ENCODE measurements at places on chromosomes 1 and 21.

DNA sequence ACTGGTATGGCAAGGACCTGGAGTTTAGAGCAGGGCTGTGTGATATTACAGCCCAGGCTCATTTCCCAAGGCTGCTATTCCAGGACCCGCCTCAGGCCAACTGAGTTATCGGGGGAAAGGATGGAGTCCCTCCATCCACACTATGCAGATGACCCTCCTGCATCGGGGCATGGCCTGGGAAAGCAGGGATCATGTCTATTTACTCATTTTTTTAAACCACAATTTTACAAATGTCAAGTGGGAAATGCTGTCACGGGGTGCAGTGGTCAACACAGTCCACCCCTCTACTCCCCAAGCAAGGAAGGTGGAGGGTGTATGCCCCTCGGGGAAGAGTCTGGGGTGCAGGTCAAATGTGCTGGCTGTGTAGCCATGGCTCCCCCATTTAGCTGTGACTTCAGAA lies 6.1 kb upstream of the CLEC20A start:
- no peak for DNase-seq

GRCh38 chr21:35314857-35315582 lies 265.9 kb upstream of the RUNX1 start:
- no peak for DNase-seq

DNA sequence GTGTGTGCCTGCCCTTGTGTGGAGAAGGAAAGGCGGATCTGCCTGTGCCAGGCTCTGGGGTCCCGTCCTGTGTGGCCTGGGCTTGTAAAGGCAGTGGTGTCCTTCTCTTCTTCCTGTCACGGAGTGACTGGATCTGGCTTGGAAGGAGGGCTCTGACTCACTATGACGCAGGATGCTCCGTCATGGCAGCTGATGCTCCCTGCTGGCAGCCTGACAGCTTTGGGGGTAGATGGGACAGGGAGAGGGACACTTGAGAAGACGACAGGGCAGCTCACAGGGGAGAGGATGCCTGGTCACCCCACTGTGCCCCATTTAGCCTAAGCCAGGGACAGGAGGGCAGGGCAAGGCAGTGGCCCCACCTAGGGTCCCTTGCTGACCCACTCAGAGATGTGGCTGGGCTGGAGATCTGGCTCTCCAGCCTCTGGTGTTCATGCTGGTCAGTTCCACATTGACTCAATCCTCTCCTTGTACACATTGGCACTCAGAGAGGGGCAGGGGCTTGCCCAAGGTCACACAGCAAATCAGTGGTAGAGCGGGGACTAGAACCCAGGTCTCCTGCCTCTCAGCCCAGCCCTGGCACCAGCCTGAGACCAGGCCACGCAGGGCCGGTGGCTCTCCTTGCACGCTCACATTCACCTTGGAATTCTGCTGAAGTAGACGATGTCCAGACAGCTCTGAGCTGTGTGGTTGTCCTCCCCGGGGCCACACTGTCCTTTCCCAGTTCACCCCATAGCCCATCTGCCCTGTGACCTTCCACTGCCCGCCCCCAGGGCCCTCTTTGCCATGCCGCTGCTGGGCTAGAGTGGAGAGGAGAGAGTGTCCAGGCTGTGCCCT lies 2.8 kb upstream of the FAM131C start:
- DNase-seq = no peak

GRCh38 chr1:54894271-54894670 lies 7.3 kb upstream of the DHCR24 start:
- no peak for DNase-seq

DNA sequence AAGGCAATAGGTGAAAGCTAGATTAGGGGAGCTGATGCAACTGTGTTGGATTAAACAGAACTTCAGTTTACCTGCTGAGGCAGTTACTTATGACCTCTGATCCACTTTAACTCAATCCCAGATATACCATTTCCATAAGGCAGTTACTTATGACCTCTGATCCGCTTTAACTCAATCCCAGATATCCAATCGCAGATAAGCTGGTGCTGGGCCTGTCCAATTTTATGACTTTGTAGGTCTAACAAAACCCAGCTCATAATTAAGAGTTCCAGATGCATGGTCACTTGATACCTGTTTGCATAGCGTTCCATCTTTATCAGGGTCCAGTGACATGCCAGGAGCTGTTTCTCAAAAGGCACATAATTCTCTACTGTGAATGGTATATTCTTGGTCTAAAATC lies 396.0 kb downstream of the AGBL4 start:
- no peak for DNase-seq

DNA sequence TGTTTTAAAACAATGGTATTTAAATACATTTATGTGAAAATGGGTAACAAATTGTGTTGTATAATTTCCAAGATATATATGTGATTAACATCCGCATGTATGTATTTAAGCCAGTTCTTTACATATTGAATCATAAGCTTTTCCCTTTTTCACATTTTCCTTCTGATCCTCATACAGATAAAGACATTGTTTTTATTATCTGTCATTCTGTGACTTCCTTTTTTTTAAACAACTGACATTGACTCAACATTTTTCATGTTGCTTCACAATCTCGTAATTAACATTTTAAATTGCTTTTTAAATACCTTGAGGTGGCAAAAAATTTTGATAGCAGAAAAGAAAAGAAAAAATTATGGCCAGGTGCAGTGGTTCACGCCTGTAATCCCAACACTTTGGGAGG lies 1.4 kb downstream of the STXBP3 start:
- DNase-seq = no peak

DNA sequence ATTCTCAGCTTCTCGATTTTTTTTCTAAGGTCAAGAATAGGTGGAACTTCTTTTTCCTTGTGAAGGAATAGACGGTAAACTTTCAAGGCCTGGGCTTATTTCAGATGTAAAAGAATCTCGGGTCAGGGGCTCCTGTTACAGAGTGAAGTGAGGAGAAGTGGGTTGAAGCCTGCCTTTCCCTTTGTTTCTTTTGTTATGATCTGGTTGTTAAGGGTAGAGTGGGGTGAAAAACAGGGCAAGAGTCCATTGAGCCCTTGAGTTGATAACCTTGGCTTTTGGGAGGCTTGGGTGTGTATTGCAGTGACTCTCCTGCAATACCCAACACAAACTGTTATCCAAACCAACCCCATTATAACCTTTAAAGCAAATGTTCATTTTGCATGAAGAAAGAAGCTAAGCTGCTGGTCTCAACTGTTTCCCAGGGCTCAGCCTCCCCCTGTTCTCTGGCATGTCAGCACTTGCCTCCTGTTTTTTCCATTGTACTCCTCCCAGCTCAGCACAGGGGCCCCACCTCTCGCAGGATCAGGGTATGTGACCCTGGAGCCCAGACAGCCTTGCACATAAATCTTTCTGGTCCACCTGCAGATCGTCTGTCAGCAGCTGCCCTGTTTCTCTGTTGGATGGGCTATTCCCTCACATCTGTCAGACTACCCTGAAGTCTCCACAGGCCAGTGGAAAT lies 102.4 kb downstream of the CACHD1 start:
- no peak for DNase-seq

- no peak for DNase-seq
These were observed 82.3 kb downstream of the DENND1B start for GRCh38 chr1:197692965-197693364.

- no peak for DNase-seq
These were observed 11.7 kb downstream of the CAPN9 start for GRCh38 chr1:230758709-230759368.

DNA sequence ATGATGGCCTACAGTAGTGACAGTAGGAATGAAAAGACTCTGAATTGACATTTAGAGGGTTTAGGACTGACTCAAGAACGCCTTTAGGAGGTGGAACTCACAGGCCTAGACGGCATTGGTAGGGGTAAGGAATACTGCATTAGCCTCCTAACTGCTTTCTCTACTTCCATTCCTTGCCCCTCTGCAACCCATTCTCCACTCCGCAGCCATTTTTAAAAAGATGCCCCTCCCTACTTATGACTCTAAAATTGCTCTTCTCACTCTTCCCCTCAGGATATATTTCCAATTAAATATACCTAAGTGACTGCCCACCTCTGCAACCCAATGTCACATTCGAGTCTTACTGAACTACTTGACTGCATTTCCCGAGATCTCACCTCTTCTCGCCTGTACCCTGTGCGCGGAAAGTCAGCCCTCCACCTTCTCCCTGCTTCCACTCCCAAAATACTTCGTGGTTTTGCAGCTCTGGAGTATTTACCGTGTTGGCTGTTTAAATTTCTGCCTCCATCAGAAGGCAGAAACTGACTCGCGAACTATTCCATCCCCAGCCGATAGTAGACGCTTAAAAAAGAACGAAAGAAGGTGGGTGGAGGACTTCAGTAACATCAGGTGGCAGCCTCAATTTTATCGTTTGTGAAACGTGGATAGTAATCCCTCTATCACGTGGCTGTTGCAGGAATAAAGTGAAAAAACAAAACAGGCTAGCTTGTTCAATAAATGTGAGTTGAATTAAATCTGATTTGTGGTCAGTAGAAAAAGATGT lies 1.1 kb upstream of the YBX1 start:
- no peak for DNase-seq

GRCh38 chr1:176049582-176049981 lies 157.5 kb downstream of the COP1 start:
- no peak for DNase-seq

- no peak for DNase-seq
These were observed 18.8 kb downstream of the RGS13 start for GRCh38 chr1:192654591-192655251.

DNA sequence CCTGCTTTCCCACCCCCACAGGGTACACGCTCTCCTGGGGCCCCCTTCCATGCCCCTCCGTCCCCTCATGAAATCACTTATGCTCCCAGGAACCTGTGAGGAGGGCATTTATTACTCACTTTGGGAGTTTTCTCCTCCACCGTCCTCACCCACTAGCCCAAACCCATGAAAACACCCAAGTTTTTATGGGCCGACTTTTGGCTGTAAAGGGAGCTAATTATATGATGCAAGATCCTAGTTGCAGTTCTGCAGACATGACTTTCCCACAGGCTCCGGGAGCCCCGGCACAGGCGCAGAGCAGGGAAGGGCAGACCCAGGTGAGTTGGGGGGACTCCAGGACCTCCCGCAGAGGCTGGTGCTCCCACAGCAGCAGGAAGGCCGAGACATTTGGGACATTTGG lies 29.7 kb downstream of the EPHA2 start:
- no peak for DNase-seq

DNA sequence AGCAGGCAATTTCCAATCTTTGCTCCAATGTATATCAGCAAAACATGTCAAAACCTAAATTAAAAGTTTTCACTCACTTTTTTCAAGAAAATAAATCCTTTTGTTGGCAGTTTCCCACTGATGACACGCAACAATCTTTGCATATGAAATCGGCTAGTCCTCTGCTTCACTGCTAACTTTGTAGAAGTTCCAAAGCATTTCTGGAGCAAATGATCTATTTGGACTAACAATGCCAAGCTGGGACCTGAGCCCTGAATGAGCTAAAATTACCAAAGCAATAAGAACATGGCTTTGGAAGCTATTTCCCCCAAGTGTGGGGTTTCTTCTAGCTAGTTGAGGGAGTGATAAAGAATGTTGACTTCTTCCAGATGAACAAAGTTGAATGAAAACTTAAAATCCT lies 5.1 kb downstream of the BEND5 start:
- no peak for DNase-seq

DNA sequence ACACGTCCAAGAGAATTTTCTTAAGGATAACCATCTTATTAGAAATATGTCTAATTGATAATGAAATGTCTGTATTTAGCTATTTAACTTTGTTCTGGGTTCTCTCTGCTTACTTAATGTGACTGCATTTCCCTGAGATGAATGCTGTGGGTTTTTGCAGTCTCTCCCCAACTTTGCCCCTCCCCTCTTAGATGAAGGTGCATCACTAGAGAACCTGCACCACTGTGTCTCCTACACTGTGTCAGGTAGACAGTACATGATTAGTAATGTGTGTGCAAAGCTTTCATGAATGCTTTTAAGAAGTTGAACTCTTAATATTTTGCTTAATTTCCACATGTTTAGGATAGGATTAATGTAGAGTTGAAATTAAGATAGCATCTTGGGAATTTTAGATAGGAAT lies 51.7 kb downstream of the LRRC8D start:
- no peak for DNase-seq

DNA sequence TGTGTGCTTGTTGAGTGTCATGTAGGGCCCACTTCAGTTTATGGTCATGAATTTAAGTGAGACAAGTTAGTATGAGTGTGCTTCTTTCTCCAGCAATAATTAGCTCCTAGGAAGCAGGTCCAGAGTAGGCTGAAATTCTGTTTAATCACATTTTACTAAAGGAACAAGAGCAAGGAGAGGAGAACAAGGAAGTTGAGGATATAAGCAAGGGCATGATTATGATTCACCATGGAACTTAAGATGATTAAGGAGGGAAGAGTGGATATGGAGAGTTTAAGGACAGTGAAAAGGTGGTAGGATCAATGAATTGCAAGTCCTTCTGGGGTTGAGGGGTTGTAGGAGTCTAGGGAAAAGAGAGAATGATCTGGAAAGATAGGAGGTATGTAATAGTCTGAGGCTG lies 3.1 kb upstream of the DIPK1A start:
- no peak for DNase-seq

- no peak for DNase-seq
These were observed 99.4 kb upstream of the C1orf87 start for GRCh38 chr1:60173006-60173405.

- peak; percentile 64 for DNase-seq
These were observed 23.3 kb downstream of the TOMM20 start for GRCh38 chr1:235105051-235106043.

- no peak for DNase-seq
These were observed 4.6 kb downstream of the HCRTR1 start for GRCh38 chr1:31621847-31622730.

- no peak for DNase-seq
These were observed at the start of gene CD164L2 for GRCh38 chr1:27383039-27383605. Gene CD164L2, minus strand, starts transcription at chr1:27383333. Its CDS starts 94 bp downstream, at chr1:27383239.

DNA sequence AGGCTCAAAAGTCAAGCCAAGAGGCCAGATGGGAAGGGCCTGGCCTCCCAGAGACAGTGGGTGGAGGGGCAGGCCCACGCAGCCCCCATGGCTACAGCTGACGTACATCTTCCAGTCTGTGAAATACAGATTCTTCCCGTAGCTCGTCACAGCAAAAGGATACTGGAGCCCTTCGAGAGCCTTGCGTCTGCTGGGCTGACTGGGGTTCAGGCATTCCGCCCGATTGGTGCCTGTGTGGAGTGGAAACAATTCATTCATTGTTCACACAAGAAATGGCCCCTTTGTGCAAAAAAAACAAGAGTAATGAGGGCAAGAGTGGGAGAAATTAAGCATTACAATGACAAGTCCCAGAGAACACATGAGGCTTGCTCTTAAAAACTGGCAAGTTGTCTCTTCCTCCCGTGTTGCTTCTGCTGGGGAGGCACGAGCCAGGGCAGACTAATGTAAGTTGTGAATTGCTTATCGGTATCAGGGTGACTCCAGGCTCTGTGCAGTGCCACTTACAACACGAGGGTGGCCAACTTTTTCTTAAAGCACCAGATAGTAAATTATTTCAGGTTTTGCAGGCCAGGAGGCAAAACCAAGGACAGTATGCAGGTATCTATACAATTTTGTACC lies 85.1 kb downstream of the NID1 start:
- no peak for DNase-seq

- DNase-seq = no peak
These were observed 14.5 kb upstream of the IKBKE start for GRCh38 chr1:206455666-206456344.
